D721Med (cell line): ENCODE measurements at places on chromosomes 7 and 10.

DNA sequence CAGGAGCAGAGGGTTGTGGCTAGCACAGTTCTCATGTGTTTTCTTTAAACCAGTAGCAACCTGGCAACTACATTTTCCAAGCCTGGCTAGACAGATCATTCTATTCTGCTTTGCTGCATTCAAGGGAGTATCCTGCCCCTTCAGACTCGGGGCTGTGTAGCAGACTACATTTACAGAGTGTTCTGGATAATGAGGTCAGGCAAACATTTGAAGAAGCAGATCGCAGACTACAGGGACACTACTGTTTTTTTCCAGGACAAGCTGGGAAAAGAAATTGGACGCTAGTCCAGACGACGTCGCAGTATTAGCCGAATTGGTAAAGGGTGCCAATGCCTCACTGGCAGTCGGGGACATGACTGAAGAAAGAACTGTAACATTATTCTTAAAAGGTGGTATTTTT lies 61.0 kb upstream of the PAPSS2 start:
- no peak for DNase-seq

- no peak for DNase-seq
Observed at GRCh38 chr10:20871970-20872369, 25.1 kb downstream of the NEBL start.

DNA sequence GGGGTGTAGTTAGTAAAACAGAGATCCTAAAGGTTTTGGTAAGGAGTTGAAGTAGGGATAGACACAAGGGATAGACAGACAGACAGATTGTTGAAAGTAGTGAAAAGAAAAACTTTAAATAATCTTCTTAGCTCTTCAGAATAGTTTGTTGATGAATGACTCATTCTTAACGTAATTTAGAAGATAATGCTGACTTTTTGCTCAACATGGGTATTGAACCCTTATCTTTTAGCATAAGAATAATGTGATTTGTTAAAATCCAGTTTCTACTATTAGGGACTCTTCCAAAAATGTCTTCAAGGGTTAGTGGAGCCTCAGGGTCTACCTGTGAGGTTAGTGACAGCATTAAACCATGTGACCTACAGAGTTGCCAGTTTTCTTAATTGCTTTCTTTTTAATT lies 411.2 kb downstream of the ETV1 start:
- no peak for DNase-seq

DNA sequence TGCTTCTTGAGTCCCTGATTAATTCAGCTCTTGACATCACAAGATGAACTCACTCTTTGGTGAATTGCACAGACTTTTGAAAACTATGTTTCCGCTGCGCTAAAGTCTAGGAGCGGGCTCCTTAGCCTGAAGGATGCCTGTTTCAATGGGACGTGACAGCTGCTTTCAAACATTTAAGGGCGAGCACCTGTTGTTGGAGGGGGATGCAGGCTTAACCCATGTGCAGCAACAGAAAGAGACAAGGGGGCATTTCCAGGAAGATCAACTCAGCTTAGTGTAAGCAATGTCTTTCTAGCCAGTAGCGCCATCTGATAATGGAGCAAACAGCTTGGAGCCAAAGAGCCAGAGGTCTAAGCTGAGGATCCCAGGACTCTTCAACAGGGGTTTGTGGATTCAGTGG lies 8.4 kb upstream of the PFKFB3 start:
- no peak for DNase-seq

- DNase-seq: no peak
Observed at GRCh38 chr10:1360011-1360557, 303.9 kb downstream of the WDR37 start.
